ENCODE measurements at places on chromosomes 4 and X.

- no peak for DNase-seq
Observed at GRCh38 chr4:150999086-150999485, 16.0 kb downstream of the LRBA start.

DNA sequence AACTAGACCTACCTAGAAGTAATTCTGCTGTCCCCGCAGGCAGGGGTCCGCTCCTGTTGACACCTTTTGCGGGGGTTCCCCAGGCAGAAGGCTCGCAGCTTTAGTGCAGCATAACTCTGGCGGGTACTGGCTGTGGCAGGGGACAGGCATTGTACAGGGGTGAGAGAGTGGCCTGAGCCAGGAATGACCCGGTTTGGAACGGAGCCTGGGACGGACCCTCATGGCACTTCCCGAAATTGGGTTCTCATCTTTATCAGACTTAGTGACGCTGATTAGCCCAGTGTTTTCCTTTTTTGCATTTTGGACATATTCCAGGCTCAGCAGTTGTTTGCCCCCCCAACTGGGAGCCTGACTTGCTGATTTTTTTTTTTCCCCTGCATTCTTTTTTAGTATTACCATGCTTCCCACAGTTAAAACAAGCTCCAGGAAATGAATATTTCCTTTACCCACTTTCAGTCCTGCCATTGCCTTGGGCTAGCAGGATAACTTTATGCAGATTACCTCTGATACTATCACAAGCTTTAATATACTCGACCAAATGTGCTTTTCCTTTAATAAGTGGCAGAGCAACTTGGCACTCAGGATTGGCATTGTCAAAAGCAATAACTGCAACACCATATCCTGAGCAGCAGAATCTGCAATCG, 55.8 kb upstream of the WDR1 start:
- DNase-seq, result no peak

GRCh38 chrX:71545364-71545763, 12.5 kb downstream of the OGT start:
- no peak for DNase-seq

DNA sequence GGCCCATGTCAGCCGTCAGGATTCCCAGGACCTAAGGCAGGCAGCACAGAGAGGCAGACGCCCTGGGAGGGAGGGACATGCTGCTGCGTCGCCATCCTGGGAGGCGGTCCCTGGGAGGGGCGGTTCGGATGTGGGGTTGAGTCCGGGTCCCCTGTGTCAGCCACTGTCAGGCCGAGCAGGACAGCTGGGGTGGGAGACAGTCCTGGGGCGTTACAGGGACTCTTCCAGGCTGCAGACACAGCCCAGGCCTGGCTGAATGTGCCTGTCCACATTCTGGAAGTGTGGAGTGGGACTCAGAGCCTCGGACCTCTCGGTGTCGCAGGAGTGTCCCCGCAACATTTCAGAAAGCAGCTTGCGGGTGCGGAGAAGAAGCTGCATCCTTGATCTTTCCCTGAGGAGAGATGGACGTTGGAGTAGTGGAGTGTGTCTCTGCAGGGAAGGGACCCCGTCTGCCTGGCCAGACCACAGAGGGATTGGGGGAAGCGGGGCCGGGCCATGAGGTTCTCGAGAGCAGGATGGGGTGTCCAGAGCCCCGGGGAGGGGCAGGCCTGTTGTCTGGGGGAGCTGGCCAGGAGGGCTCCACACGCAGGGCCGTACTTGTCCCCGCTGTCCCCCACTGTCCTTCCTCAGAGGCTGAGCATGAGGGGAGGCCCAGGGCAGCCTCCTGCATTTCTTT, 6.1 kb downstream of the AKAP17A start:
- DNase-seq, result no peak

DNA sequence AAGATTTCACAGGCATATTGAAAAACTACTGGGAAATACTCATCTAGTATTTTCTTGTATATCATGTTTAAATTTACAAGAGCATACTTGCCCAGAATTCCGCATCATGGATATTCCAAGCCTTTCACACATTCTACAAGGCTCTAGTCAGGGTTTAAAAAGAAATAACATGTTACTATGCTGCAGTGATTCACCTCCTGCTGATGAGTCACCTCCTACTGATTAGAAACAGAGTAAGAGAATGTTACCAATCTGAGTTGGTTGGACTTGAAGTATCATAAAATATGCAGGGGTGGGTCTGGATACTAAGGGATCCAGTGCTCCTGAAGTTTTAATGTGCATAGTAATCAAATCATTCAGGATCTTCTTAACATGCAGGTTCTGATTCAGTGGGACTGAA, 192.0 kb upstream of the ANK2 start:
- DNase-seq, result no peak

DNA sequence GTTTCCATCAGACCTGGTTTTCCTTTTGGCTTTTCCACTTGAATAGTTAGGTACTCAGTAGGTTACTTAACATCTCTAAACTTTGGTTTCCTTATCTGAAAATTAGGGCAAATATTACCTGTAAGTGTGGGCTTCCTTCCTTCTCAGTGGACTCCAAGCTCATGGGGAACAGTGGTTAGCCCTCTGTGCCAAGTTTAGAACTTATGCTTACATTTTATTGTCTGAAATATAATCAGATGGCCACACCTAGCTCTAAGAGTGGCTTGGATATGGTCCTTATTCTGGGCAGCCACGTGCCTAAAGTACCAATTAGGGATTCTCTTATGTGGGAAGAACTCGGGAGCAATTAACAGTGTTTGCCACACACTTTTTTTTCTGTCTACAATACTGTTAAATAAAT, 133.9 kb downstream of the UCHL1 start:
- DNase-seq, result no peak

DNA sequence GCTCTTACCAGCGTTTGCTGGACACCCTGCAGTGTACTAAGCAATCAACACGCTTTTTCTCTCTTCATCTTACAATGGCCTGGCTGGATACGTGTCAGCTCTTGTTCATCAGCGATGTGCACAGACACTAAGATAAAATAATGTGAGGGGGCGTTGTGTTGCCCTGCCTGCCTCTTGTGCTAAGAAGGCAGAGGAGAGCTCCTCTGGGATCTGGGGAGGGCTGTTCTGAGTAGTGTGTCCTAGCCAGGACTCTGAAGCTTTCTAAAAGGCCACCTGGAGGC, 49.7 kb downstream of the NELFA start:
- no peak for DNase-seq

DNA sequence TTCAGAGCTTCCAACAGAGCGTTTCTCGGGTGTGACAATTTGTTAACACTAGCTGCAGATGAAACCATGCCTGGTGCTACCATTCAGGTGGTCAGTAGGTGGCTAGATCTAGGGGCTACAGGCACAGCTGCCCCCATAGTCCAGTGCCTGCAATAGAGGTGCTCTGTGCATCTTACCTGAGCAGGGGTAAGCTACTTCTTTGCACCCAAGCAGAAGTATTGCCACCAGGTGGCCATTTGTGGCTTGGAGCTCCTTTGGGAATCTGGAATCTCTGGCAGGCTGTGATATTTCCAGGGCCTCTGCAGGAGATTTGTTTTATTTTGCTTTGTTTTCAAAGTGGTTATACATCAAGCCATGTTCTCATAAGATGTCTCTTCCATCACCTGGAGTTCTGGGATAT, 170.7 kb upstream of the PUDP start:
- DNase-seq, result no peak

DNA sequence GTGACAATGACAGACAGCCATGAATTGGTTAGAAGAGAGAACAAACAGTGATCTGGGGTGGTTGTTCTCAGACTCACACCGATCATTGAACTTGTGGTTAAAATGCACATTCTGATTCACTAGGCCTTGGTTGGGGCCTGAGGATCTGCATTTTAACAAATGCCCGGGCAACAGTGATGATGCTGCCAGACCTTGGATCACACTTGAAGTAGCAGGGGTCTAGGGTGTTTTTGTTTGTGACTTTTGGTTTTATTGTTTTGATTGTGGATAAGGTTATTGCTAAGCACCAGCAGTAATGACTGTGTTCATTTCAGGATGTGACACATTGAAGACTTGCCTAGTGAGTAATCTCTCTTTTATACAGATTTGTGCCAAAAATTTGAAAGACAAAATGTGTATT, 36.5 kb downstream of the TXLNG start:
- DNase-seq, result no peak

- DNase-seq, result no peak
Observed at GRCh38 chr4:146585761-146586333, 52.8 kb upstream of the POU4F2 start.

- no peak for DNase-seq
Observed at GRCh38 chr4:140697709-140698560, 58.2 kb downstream of the TBC1D9 start.

DNA sequence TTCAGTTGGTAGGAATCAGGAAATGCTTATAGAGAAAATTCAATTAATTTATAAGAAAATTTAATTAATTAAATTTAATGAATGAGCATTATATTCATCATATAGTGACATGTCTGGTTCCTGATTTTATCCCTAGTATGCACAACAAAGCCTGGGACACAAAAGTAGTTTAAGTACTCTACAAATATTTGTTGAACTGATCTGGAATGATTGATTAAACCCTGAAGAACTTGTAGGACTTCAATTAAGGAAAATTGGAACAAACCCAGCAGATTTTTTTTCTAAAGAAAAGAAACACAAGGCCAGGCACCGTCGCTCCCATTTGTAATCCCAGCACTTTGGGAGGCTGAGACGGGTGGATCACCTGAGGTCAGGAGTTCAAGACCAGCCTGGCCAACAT, 4.5 kb upstream of the APELA start:
- DNase-seq, result no peak

DNA sequence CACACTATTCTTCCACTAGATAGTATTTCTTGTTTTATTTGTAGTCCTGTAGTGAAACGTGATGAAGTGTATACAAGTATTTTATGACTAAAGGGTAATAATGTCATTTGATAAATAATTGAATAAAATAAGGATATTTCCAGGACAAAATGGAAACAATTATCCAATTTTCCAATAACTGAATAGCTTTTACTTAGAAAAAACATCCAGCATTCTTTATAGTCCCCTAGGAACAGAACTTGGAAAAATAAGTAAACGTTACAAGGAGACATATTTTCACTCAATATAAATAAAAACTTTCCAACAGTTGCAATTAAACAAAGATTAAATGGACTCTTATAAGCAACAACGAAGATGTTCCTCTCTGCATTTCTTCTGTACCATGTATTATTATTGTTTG, 566.0 kb downstream of the TMA16 start:
- DNase-seq, result no peak

- peak; percentile 63 for DNase-seq
Observed at GRCh38 chrX:72126539-72127140, 5.1 kb downstream of the RTL5 start.

- DNase-seq, result no peak
Observed at GRCh38 chr4:22356987-22357596, 158.8 kb downstream of the ADGRA3 start.

- DNase-seq, result no peak
Observed at GRCh38 chrX:55919367-55920221, 202.0 kb downstream of the RRAGB start.

GRCh38 chr4:22482250-22483127, 33.4 kb downstream of the ADGRA3 start:
- no peak for DNase-seq

DNA sequence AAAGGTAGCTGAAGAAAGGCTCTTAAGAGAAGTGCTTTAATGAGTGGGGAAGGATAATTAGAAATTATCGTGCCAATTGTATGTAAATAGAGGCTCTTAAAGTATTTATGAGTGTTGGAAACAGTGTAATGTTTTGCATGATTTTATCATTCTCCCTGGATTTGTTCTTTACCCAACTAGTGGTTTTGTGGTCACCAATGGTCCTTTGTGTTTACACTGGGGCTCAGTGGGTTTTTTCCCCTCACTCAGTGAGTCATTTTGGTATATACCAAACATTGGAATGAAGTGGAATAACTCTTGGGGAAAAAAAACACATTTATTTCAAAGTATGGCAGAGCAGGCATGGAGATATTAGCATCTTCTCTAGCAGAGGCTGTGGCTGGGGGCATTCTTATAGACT, 20.8 kb upstream of the LGI2 start:
- no peak for DNase-seq

GRCh38 chr4:76381986-76382385, 39.0 kb downstream of the CCDC158 start:
- no peak for DNase-seq

GRCh38 chrX:122622795-122623194, 561.3 kb upstream of the GRIA3 start:
- DNase-seq, result no peak

- no peak for DNase-seq
Observed at GRCh38 chrX:119411959-119412358, 12.8 kb downstream of the SLC25A43 start.

GRCh38 chr4:120517966-120518365, 404.6 kb downstream of the PRDM5 start:
- DNase-seq, result no peak

All from NT2/D1 (cell line).